Fibroblast of lung (primary cell): ENCODE measurements at places on chromosomes 4 and X. TPM values are rescaled to one million over a fixed set of nuclear protein-coding genes. Genes with fewer than 3 reads are reported as not detected.

The AKAP14 gene
- not detected in 2 replicates for total RNA-seq

The FRMPD3 gene
- total RNA-seq, result under 0.01 TPM in 1 of 2 replicates, not detected in the other

The TMSB15C gene
- 2.6 and 4.1 TPM in 2 replicates for total RNA-seq

The FGFBP1 gene
- total RNA-seq, result not detected in 2 replicates

The CDX4 gene
- total RNA-seq, result not detected in 2 replicates

The ATP2B3 gene
- total RNA-seq, result not detected in 2 replicates

The F9 gene
- not detected in 2 replicates for total RNA-seq

The BEX1 gene
- total RNA-seq, result not detected in 2 replicates

The CXCL13 gene
- total RNA-seq, result not detected in 2 replicates

The DCAF8L2 gene
- total RNA-seq, result not detected in 2 replicates

The MED28 gene
- 11.0 and 20.1 TPM in 2 replicates for total RNA-seq

The CLDN22 gene
- under 0.01 TPM in 1 of 2 replicates, not detected in the other for total RNA-seq

The CFAP99 gene
- under 0.01 TPM in 1 of 2 replicates, not detected in the other for total RNA-seq

- no peak overlapping the region for H3K4me3 ChIP-seq
- H3K36me3 ChIP-seq, result no peaks in the 10 kb centered on the region
- no peaks in the 10 kb centered on the region for H3K4me1 ChIP-seq
- DNase-seq, result no peak
- no peaks in the 10 kb centered on the region for H3K27me3 ChIP-seq
- no peak overlapping the region for H3K27ac ChIP-seq
Measured at GRCh38 chr4:83974111-83974780, 438.3 kb downstream of the GPAT3 start.

- H3K36me3 ChIP-seq, result no peaks in the 10 kb centered on the region
- no peak overlapping the region for H3K27ac ChIP-seq
- no peaks in the 10 kb centered on the region for H3K27me3 ChIP-seq
- no peak overlapping the region for H3K4me3 ChIP-seq
- H3K4me1 ChIP-seq, result no peaks in the 10 kb centered on the region
Measured at GRCh38 chrX:5595570-5595969, 633.1 kb downstream of the NLGN4X start.

GRCh38 chrX:2272337-2272736 is 228.4 kb downstream of the DHRSX start:
- H3K27ac ChIP-seq, result no peak overlapping the region
- no peaks in the 10 kb centered on the region for H3K36me3 ChIP-seq
- no peak for DNase-seq
- no peak overlapping the region for H3K4me3 ChIP-seq

DNA sequence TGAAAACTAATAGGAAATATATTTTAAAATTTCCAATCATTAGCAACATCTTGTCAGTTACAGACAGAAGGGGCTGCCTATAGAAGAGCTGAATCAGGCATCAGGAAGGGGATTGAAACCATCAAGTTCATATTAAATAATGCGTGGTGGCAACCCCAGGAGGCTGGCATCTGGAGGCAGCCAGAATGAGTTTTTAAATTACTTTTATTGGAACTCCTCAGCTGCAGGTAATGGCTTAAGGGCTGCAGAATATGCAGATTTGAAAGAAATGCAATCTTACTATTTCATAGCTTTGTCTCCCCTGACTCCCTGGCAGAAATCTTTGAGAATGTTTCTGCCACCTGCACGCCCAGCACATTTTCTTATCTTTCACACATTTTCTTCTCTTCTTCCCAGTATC is 711.6 kb downstream of the PCDH19 start:
- no peak for DNase-seq
- H3K4me3 ChIP-seq, result no peak overlapping the region
- H3K27ac ChIP-seq, result no peak overlapping the region

DNA sequence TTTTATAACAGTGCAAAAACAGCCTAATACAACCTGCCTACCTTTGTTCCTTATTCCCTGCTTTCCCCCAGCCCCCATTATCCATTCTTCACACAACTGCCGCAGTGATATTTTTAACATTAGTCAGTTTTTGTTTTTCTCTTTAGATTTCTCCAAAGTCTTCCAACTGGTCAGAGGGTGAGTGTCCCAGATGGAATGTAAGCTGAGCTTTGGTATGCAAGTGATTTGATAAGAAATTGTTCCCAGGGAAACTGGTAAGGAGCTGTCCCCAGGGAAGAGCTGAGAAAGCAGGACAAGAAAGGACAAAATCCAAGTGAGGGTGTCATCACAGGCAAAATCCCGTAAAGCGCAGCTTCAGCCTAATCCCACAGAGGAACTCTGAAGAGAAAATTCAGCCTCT is 475.5 kb upstream of the ADGRL3 start:
- H3K27ac ChIP-seq, result peak overlapping the region; percentile 76
- no peaks in the 10 kb centered on the region for H3K36me3 ChIP-seq
- H3K4me1 ChIP-seq, result peaks cover 6% of the 10 kb centered on the region
- no peak overlapping the region for H3K4me3 ChIP-seq
- H3K27me3 ChIP-seq, result no peaks in the 10 kb centered on the region

GRCh38 chr4:21949073-21949457 is 493 bp upstream of the KCNIP4 start:
- H3K27ac ChIP-seq, result no peak overlapping the region
- no peaks in the 10 kb centered on the region for H3K36me3 ChIP-seq
- H3K4me3 ChIP-seq, result peak overlapping the region; percentile 38
- peak; percentile 6 for DNase-seq
- no peaks in the 10 kb centered on the region for H3K4me1 ChIP-seq

GRCh38 chr4:102246416-102246815 is 98.9 kb downstream of the SLC39A8 start:
- no peak overlapping the region for H3K27ac ChIP-seq
- DNase-seq, result no peak
- no peaks in the 10 kb centered on the region for H3K36me3 ChIP-seq
- H3K4me1 ChIP-seq, result no peaks in the 10 kb centered on the region
- H3K27me3 ChIP-seq, result no peaks in the 10 kb centered on the region

DNA sequence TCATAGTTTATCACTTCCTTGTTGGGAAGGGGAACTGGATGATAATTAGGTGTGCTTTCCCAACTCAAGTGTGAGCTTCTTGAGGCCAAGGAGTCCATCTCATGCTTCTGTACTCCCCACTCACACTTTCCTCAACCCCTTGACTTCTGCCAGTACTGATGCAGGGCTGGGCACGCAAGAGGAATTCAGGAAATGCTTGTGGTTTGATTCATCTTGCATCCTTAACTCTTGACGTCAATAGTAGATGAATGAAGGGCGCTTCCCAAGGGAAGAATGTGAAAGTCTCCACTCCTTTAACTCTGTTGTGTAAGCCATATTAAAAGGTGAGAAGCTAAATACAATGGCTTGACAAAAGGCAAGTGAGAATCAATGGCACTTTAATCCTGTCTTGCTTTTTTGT is 101.8 kb downstream of the AGTR2 start:
- H3K4me1 ChIP-seq, result no peaks in the 10 kb centered on the region
- no peaks in the 10 kb centered on the region for H3K36me3 ChIP-seq
- no peak overlapping the region for H3K27ac ChIP-seq
- DNase-seq, result peak; percentile 96

DNA sequence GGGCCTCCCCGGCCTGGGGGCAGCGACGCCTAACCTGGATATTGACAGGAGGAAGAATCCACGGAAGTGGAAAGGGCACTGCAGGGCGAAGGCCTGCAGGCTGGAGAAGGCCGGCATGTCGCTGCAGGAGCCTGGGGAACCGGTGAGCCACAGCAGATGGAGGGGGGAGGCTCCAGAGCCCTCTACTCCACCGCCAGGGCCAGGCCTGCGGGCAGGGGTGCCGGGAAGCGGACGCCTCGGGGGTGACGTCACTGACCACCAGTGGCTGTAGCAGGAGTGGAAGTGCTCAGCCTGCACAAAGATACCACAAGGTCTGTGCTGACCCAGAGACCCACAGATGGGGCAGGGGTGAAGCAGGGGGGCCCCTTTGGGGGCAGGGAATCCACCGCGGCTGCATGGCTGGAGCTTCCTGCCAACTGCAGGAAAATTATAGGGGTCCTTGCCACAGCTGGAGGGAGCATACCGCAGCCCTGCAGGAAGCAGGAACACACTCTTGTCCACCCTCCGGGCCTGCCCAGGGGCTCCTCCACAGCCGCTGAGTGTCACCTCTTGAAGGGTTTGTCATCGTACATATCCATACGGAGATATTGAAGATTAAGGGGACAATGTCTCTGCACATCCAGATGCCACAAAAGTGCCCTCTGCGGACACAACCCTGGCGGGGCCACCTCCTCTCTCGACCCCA is 7.6 kb upstream of the HTRA3 start:
- H3K27me3 ChIP-seq, result peaks cover 2% of the 10 kb centered on the region
- no peak overlapping the region for H3K27ac ChIP-seq
- peaks cover 4% of the 10 kb centered on the region for H3K4me1 ChIP-seq
- H3K4me3 ChIP-seq, result no peak overlapping the region
- no peaks in the 10 kb centered on the region for H3K36me3 ChIP-seq

DNA sequence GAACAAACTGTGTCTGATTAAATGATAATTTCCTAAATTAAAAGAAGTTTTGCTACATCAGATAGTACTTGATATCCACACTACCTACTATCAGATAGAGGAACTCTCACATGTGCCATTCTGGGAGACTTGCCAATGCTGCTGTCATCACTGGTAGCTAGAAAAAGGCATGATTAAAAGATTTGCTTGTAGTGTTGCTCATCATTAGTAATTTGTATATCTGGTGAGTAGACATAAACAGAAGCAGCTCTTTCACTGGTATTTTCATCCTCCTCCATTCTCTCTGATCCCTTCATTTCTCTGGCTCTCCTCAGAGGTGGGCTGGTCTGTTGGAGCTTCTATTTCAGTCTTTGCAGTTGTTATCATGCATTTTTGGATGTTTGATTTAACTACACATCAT is 56.0 kb downstream of the SPRY1 start:
- peaks cover 9% of the 10 kb centered on the region for H3K4me1 ChIP-seq
- DNase-seq, result peak; percentile 87
- no peaks in the 10 kb centered on the region for H3K36me3 ChIP-seq
- H3K27ac ChIP-seq, result no peak overlapping the region
- no peak overlapping the region for H3K4me3 ChIP-seq

GRCh38 chr4:89006307-89006706 is 50.7 kb downstream of the FAM13A start:
- H3K36me3 ChIP-seq, result no peaks in the 10 kb centered on the region
- no peaks in the 10 kb centered on the region for H3K27me3 ChIP-seq
- H3K4me3 ChIP-seq, result no peak overlapping the region
- DNase-seq, result no peak
- H3K27ac ChIP-seq, result no peak overlapping the region

GRCh38 chrX:20913760-20914159 is 460.5 kb upstream of the CNKSR2 start:
- no peak overlapping the region for H3K4me3 ChIP-seq
- no peaks in the 10 kb centered on the region for H3K4me1 ChIP-seq
- no peak overlapping the region for H3K27ac ChIP-seq

DNA sequence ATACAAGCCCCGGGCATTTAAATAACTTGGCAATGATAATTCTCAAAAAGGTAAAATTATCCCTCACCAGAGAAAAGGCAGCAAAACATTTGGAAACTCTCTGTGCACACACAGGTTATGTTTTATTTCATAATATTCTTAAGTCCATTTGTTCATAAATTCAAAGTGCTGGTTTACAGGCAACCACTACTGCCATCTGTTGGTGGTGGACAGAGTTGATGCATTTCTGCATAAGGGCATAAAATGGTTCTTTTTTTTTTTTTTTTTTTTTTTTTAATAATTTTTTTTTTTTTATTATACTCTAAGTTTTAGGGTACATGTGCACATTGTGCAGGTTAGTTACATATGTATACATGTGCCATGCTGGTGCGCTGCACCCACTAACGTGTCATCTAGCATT is 31.5 kb upstream of the IL21 start:
- H3K36me3 ChIP-seq, result no peaks in the 10 kb centered on the region
- no peak overlapping the region for H3K27ac ChIP-seq
- no peaks in the 10 kb centered on the region for H3K4me1 ChIP-seq

DNA sequence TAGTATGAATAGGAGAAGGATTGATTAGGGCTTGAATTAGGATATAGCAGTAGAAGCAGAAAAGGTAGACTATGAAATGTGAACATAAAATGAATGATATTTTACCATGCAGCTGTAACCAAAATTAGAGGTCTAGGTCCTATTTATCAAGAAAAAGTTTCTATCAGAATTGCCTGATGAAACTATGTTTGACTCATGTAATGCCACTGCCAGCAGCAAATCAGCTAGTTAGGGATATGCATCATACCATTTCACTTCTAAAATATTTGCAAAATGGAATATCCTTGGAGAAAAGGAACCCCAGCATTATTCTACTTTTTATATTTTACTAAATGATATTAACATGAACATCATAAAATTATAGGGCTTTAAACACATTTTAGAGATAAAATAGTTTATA is 188.4 kb downstream of the WDFY3 start:
- H3K36me3 ChIP-seq, result peaks cover 4% of the 10 kb centered on the region
- DNase-seq, result no peak
- H3K4me3 ChIP-seq, result no peak overlapping the region
- no peak overlapping the region for H3K27ac ChIP-seq

- H3K27ac ChIP-seq, result no peak overlapping the region
- H3K27me3 ChIP-seq, result no peaks in the 10 kb centered on the region
- H3K4me3 ChIP-seq, result no peak overlapping the region
Measured at GRCh38 chrX:153902385-153902784, 2.1 kb upstream of the AVPR2 start.

GRCh38 chr4:152073351-152074087 is 312.7 kb upstream of the GATB start:
- no peaks in the 10 kb centered on the region for H3K4me1 ChIP-seq
- peaks cover 5% of the 10 kb centered on the region for H3K27me3 ChIP-seq
- no peaks in the 10 kb centered on the region for H3K36me3 ChIP-seq
- no peak for DNase-seq
- no peak overlapping the region for H3K4me3 ChIP-seq

- no peak overlapping the region for H3K4me3 ChIP-seq
- H3K36me3 ChIP-seq, result no peaks in the 10 kb centered on the region
- H3K4me1 ChIP-seq, result peaks cover 3% of the 10 kb centered on the region
- no peak overlapping the region for H3K27ac ChIP-seq
Measured at GRCh38 chr4:184100297-184100885, 117.3 kb downstream of the ENPP6 start.

DNA sequence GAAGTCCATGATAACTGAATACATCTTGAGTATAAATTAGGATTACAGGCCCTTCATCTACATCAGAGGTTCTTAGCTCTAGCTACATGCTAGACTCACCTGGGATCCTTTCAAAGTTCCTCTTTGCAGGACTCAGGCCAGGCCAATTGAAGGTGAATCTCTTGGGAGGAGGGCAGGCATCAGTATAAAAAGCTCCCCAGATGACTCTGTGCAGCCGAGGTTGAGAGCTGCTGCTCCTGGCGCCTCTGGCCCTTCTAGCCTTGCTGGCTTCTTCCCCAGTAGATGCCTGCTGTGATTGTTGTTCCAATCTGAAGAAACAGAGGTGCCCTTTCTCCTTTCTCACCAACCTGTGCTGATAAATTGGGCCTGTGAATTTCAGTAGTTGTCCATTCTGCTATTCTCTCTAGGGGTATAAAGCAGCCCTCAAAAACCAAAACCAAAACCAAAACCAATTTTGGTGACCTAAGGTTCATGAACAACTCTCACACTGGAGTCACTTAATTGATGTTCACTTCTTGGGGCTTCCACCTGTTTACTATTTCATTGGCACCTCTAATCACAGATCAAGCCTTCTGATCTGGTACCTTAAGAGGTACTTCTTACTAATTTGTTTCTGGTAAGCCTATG is 78.7 kb downstream of the SUPT20HL2 start:
- H3K4me3 ChIP-seq, result no peak overlapping the region
- H3K27ac ChIP-seq, result no peak overlapping the region
- no peaks in the 10 kb centered on the region for H3K4me1 ChIP-seq
- H3K36me3 ChIP-seq, result no peaks in the 10 kb centered on the region
